ENCODE measurements at places on chromosomes 5 and 9.

DNA sequence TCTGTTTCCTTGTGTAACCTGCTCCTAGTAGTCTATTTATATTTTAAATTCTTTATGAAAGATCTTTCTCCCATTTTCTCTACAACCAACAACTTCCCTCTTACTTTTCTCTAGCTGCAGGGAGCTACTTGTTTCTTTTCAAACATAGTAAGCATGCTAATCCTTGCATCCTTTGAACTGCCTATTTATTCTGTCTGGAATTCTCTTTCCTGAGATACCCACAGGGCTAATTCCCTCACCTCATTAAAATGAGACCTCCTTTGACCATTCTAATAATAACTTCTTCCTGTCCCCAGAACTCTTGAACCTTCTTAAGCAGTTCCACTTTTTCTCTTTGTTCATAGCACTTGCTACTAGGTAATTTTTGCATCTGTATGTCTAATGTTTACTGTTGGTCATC, 620.6 kb upstream of the CDH18 start:
- DNase-seq, result no peak

GRCh38 chr9:72930828-72931227, 22.0 kb downstream of the ALDH1A1 start:
- DNase-seq, result no peak

DNA sequence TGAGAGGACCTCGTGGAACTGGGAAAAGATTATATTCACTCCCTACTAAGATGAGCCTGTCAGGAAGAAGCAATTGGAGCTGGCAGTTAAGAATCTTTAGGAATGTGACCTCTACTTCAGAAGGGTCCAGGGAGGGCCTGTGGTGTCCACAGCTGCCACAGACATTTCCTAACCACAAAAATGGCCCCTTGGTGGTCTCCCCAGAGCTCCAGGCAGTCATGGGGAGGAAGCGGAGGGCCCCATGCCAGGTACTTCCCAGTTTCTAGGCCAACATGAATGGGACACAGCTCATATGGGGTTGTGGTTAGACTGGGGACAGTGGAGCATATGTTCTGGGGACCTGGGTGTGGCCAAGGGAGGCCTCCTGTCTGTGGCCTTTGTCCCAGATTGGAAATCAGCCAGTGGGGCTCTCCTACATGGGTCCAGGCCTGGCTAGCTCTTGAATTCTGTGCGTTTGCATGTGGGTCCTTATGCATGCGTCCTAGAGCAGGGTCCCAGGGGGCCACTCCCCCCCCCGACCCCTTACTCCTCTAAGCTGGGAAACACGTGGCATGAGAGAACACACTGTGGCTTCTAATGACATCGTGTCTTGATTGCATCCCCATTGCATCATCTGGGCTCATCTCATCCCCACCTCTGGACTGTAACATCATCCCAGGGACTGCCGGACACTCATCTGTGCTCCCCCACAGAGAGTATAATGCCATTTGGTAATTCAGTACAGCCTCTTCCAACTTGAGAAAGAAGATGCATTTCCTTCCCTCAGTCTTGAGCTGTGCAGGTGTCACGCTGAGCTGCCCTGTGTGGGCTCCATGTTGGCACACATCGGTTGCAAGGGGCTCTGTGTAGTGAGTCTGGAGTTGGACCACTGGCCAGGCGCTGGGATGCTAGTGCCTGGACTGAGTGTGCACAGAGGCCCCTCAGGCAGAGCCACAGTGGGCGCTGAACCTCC, 31.3 kb downstream of the IRF1 start:
- DNase-seq, result no peak

- DNase-seq, result no peak
Measured at GRCh38 chr5:173793648-173794548, 94.3 kb upstream of the CPEB4 start.

DNA sequence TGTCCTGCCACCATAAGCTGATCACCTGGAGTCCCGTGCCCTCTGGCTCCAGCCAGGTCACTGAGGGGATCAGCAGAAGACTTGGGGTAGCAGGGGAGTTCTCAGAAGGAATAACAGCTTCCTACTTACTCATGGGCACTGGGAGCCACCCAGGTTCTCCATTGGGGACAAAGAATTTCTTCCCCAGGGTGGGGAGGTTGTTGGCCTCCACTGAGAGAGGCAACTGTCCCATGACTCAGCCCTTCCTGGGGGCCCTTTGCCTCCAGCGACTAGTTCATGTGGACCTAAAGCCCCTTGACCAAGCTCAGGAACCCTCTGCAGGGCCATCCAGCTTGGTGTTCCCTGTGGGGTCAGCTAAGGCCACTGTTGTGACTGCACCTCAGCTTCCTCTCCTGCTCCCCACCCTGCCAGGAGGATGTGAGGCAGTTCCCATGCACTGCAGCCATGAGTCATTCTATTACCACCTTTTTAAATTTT, 175.0 kb downstream of the AUH start:
- no peak for DNase-seq

DNA sequence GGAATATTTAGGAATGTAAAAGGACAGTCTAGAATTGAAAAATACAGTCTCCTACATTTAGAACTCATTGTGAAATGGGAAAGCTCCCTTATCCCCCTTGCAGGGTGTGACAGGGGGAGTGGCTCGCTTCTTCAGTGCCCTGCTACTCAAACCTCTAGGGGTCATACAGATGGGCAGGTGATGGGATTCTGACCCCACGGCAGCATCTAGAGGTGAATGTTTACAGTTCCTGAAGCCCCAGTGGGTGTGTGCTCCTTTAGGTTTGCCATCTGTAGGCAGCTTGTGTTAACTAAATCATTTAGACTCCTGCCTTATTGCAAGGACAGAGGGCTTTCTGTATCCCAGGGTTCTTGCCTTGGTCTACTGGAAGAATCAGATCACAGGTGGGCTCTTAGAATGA, 271.0 kb upstream of the MPDZ start:
- no peak for DNase-seq

DNA sequence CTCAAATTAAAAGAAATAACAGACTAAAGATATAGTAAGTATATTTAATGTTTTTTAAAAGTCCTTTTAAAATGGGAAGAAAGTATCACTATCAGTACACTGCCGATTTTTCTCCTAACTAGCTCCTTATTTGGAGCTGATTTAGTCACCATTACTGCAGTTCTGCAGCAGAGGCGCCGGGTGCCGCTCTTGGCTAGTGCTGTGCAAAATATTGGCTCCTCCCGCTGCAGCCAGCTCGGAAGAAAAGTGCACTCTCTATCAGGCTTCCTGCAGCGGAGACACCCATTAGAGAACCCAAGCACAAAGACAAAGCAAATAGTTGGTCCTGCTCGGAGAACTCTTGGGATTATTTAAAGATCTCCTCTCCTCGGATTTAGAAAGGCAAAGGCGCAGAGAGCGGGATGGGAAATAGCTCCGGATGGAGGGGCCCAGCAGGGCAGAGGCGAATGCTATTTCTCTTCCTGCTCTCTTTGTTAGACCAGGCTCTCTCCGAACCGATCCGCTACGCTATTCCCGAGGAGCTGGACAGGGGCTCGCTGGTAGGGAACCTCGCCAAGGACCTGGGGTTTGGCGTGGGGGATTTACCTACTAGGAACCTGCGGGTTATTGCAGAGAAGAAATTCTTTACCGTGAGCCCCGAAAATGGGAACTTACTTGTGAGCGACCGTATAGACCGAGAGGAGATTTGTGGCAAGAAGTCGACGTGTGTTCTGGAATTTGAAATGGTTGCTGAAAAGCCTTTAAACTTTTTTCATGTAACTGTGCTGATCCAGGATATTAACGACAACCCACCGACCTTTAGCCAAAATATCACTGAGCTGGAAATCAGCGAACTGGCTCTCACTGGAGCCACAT, at the start of gene PCDHGB3:
Gene PCDHGB3, plus strand, starts transcription at position 249 of the 855 bp plus-strand sequence. Its CDS starts 153 bp downstream, at position 402.
- no peak for DNase-seq

DNA sequence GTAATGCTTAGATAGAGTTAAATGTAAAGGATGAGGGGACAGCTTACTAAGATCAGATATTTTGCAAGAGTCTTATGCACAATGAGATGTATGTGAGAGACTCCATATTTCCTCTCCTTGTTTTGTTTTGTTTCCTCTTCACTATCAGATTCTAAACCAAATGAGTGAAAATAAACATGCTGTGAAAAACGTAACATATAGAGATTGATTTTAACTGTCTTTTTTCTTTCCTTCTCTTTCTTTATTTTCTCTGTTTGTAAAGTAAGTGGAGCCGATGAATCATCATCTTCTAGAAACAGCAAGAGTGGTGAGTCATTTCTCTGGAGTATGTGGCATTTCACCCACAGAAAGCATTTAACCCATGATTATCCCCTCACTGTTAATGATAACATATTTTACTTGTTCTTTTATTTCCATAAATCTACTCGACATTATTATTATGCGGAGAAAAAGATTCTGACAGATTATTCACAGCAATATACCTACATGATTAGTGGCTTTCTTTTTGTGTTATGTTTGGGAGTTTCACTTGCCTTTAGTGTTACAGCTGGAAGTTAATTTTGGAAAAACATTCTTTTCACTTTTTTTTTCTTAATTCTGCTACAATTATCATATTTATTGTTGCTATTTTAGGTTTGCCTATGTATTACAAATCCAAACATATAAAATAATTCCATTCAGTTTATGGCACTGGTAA, 2.1 kb upstream of the ANXA1 start:
- DNase-seq, result no peak

DNA sequence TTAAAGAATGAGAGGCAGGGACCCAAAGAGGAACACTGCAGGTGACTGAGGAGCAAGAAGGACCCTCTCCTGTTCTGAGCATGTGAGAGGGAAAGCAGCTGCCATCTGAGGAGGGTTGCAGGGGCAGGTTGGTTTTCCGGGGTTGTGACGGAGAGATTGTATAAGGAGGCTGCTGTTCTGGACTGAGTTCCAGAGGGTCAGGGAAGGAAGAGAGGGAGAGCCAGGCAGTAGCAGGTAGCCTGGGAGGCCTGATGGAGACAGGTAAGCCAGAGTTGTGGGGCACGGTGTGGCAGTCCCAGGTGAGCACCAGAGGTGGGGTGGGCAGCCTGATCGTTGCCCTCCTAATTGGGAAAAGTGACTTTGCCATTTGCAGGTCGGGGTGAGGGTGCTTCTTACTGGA, 9.8 kb downstream of the CCT5 start:
- no peak for DNase-seq

GRCh38 chr9:26579056-26579455, 313.5 kb downstream of the CAAP1 start:
- DNase-seq, result no peak

GRCh38 chr9:135480071-135480939, 723 bp downstream of the PPP1R26 start:
- no peak for DNase-seq

DNA sequence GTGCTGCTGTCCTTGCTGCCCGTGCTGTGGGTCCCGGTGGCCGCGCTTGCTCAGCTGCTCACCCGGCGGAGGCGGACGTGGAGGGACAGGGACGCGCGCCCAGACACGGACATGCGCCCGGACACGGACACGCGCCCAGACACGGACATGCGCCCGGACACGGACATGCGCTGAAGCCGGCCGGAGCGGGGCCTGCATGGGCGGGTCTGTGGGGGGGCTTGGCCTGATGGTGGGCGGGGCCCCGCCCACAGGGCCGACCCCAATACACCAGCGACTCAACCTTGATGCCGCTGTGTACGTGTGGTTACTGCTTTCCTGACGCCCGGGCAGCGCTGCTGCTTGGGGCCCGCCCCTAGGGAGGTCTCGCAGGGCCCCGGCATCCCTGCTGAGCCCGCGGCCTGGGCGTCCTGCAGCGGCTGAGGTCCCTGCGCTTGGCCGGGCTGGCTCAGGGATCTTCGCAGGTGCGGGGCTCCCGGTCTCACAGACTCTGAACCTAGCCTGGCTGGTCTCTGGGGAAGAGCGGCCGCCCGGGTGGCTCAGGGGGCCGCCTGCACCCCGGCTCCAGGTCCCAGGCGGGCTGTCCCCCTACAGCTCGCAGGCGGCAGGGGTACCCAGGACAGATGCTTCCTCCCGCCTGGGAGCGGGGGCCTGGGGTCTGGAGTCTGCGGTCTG, 20.9 kb downstream of the SLC6A18 start:
- DNase-seq, result no peak

DNA sequence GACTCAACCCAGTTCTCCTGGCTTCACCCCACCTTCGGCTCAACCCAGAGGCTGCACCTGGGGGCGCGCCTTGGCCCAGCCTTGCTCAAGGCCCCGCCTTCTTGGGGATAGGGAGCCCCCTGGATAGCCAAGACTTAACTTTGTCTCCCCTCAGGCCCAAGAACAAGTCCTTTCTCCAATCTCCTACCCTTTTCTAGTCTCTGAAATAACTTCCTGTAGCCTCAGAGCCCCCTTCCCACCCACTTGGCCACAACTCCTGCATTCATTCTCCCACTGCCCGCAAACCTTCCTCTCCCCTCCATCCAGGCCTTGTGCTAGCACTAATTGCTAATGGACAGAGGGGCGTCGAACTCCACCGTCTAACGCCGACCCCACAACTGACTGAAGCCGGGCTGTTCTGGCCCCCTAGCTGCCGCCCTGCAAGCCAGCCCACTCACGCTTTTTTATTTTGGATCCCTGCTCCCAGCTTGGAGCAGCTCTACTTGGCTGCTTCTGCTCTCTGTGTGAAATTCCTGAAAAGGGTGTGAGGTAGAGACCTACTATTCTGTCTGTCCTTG, 579 bp upstream of the ASTN2 start:
- no peak for DNase-seq

GRCh38 chr5:73183481-73183891, 10.5 kb downstream of the TMEM174 start:
- DNase-seq, result no peak

- no peak for DNase-seq
Measured at GRCh38 chr9:23153058-23153457, 673.0 kb downstream of the ELAVL2 start.

DNA sequence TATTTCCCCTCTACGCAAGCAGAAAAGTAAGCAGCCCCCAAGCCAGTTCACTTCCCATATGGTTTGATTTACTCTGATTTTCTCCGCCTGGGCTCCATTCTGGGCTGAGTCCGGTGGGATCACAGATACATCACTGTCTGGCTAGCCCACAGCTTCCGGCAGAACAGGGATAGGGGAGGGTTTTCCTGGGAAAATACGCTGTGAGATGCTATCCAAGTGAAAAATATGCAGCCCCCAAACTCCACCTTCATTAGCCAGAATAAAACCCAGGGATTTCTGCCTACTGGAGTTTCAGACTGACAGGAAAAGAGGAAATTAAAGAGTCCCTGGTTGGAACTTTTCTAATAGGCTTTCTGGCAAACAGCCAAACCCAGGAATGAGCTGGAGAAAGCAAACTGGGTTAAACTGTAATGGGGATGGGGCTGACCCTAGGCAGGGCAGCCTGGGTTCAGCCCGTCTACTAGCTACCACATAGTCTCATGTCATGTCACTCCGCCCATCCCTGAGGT, 16.9 kb upstream of the NIPAL4 start:
- no peak for DNase-seq

GRCh38 chr9:38333047-38333446, 59.5 kb upstream of the ALDH1B1 start:
- DNase-seq, result no peak

DNA sequence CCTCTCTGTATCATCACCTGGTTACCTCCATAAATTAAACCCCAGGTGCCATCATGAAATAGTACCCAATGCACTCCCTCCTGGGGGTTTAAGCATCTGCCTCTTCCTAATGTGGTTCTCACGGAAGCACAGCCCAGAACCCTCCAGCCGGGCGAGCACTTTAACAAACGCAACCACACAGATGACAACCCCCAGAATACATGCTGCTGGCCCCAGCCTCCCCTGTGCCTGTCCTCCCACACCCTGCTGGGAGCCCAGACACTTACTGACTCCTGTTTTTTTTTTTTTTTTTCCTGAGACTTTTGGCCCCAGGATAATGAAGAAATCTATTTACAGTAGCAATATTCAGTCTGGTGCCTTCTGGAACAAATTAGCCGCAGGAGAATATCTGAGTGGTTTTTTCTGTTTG, 50.0 kb upstream of the COL5A1 start:
- DNase-seq, result no peak

- no peak for DNase-seq
Measured at GRCh38 chr5:9265441-9266287, 280.2 kb downstream of the SEMA5A start.

GRCh38 chr9:114721491-114722079, 39.6 kb upstream of the TEX48 start:
- no peak for DNase-seq
